HAP-1 (cell line): ENCODE measurements at places on chromosomes 12 and 14.

- peak; percentile 74 for DNase-seq
Observed at GRCh38 chr14:21852061-21852664, 178.5 kb upstream of the OR4E1 start.

DNA sequence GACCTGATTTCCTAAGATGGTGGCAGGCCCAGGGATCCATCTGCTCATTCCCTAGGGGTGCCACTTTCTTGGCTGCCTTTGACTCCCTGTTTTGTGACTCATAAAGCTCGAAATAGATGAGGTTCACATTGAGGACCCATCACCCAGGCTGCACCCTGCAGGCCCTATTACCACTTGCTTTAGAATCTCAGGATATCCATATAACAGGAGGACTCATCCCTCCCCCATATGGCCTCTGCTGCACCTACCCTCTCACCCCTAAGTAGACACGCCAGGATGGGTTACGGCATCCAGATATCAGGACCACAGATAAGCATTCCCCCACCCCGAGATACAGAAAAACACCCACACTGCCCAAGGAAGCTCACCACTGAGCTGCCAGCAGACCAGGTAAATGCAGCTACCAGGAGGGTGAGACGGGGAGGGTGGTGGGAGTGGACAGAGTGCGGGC, 155.7 kb downstream of the DPF3 start:
- no peak for DNase-seq

DNA sequence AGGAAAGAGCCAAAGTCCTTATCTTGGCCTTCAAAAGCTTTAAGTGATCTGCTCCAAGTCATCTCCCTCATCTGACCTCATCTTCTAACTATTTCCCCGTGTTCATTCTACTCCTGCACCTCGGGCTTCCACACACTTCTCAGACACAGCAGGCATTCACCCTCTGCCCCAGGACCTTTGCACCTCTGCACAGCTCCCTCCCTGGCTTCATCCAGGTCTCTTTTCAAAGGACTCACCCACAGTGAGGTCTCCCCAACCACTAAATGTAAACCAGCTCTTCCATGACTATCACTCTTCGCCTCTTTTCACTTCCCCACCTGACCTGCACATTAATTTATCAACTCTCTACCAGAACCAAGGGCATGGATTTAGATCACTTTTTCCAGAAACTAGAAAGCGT, 161.8 kb downstream of the PIWIL1 start:
- DNase-seq = no peak

- DNase-seq = no peak
Observed at GRCh38 chr12:130427381-130427887, 89.7 kb downstream of the PIWIL1 start.

DNA sequence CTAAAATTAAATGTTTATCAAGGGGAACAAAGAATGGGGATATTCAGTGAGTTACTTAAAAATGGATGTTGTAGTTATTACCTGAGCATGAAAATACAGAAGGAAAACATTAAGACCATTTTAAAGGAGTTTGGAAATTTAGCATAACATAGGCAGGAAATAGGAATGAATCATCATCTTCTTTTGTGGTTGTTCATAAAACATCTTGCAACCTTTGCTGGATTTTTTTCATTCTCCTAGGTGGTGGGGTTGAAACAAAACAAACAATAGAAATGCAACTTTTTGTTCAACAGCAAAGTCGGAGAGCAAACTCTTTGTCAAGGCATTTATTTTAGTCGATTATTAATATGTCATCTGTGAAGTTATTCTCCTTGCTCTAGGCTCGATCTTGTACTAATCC, 275.1 kb downstream of the IPO8 start:
- DNase-seq = no peak

- DNase-seq = no peak
Observed at GRCh38 chr12:2679816-2680675, 114.7 kb upstream of the FKBP4 start.

DNA sequence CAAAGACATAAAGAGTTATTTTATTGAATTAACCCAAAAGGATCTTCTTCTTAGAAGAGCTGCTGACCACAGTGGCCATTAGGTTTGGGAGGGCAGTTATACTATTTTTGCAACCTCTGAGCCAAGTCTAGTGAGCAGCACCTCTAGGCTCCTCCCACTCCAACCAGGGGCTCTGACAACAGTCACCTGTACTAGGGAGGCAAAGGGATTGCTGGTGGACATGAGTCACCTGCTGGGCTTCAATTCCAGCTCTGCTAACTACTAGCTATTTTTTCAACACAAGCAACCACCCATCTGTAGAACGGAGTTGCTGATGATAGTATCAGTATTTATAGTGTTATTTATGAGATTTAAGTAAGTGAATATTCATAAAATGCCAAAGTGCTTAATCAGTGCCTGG, 166.0 kb downstream of the KLHL28 start:
- no peak for DNase-seq

DNA sequence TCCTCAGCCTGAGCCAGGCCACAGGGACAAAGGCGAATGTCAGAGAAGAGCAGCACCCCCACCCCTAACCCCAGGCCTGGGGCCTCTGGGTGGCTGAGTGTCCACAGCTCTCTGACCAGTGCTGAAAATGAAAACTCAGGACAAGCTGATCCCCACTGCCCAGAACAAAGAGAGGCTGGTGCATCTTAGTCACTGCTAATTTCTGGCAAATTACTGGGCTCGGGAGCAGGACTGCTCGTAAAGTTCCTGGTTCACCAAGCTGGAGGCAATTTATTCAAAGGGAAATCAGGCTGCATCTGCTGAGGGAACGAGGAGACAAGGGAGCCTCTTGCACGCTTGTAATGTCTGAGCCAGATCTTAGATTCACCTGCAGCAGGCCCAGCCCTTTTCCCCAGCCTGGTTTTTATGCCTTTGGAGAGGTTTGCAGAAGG, 43.2 kb downstream of the CALM1 start:
- DNase-seq = peak; percentile 38
